Vagina (tissue), 2 donors: ENCODE measurements at places on chromosomes 4 and X.

DNA sequence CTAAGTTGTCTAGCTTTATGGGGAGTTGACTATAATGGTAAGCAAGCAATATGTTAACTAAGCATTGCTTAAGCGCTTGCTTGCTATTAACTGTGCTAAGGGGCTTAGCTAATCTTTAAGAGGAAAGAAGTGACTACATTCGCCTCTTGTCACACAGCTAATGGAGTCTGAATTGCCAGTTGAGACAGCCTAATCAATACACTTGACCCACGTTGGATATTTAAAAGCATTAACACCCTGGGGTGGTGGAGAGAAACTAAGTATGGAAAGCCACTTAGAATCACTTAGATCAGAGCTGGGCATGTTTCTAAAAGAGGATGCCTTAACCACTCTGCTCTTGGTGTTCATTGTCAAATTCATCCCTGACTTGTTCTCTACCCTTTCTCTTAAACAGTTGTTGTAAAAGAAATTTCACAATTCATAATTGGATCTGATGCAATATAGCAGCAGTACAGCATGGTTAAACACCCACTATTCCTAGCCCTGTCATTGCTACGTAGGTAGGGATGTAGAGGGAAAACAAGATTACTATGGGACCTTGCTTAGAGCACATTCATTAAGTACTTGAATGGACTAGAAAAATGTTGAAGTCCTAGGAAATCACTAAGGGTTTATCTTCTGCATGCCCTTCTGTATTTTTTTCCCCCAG lies 3.5 kb downstream of the ZAR1 start:
- no peak for DNase-seq

DNA sequence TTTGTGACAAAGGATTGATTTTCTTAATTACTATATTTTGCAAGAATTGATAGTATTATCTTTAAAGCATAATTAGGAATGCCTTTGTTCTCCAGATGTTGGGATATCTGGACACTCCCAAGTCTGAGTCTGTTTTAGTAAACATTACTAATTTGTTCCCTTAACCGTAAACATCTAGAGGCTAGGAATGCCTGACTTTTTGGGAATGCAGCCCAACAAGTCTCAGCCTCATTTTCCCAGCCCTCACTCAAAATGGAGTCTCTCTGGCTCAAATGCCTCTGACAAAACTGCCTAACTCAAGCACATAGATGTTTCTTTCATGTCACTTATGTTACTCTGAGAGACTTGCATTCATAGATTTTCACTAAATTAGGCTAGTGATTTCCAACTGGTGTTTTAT lies 297.0 kb upstream of the CLNK start:
- DNase-seq: no peak

DNA sequence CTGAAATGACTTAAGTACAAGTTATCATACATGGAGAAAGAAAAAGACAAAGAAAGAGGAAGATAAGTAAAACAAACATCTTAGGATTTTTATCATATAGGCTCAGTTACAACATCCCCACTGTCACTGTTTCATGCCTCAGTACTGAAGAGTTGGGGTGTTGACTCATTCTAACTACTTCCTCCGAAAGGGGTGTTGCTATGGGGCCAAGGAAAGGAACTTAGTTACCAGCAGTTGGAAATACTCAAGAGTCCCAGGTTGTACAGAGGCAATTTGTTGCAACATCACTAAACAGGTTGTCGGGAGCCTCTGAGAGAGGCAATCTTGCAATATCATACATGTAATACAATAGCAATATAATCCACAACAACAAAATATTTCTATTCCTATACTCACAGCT lies 1264.7 kb downstream of the PCDH7 start:
- no peak for DNase-seq

- DNase-seq: no peak
These were observed 223.1 kb upstream of the FAT1 start for GRCh38 chr4:186946682-186947294.

GRCh38 chrX:125295337-125295736 lies 24.3 kb upstream of the TEX13C start:
- no peak for DNase-seq

DNA sequence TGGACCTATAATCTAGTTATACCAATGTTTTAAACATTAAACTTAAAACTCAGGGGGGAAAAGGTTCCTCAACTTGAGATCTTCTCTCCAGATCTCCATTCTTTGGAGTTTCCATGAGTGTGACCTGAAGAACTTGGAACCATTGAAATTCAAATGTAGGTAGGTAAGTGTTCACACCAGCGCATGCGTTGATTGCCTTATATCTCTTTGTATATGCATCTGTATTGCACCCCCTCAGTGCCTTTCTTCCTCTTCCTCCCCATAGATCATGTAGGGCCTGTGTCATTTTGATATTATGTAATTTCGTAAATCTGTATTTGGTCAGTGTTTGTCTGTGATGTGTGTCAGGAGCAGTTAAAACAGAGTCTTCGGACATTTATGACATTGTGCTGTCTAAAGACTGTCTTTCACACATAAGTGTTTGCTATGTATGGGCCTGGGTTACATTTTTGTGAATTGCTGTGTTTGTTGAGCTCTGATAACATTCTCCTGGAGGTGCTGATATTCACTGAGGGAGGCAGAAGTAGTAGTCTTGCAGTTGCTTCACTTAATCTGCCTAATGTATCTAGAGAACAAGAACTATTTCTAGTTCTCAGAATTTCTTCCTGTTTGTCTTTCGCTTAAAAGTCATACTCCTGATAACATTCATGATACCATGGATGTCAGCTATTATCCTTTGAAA lies 126.3 kb downstream of the RAP1GDS1 start:
- DNase-seq: no peak

DNA sequence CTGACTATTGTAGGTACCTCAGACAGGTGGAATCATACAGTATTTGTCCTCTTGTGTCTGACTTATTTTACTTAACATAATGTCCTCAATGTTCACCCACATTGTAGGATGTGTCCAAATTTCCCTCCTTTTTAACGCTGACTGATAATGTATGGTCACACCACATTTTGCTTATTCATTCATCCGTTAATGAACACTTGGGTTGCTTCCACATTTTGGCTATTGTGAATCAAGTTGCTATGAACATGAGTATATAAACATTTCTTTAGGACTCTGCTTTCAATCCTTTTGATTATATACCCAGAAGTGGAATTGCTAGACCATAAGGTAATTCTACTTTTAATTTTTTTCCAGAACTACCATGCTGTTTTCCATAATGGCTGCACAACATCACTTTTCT lies 87.0 kb upstream of the NDP start:
- DNase-seq: no peak

GRCh38 chr4:176313596-176314336 lies 6.0 kb upstream of the SPCS3 start:
- DNase-seq: no peak

DNA sequence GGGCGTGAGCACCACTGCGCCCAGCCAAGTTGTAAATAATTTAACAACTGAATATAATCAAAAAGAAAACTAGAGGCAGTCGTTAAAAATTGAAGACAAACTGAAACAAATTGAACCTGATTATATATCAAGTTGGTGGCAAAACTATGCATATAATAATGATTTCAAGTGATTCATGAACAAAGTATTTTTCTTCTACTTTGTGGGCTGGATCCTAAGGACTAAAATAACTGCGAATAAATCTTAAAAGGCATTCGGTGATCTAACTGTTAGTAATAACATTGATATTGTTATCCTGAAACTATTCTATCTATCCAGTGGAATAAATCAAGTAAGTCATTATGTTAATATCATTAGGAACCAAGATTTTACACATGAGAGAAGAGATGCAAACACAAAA lies 21.2 kb upstream of the USP9X start:
- no peak for DNase-seq

GRCh38 chr4:145216535-145216934 lies 36.1 kb upstream of the OTUD4 start:
- no peak for DNase-seq

DNA sequence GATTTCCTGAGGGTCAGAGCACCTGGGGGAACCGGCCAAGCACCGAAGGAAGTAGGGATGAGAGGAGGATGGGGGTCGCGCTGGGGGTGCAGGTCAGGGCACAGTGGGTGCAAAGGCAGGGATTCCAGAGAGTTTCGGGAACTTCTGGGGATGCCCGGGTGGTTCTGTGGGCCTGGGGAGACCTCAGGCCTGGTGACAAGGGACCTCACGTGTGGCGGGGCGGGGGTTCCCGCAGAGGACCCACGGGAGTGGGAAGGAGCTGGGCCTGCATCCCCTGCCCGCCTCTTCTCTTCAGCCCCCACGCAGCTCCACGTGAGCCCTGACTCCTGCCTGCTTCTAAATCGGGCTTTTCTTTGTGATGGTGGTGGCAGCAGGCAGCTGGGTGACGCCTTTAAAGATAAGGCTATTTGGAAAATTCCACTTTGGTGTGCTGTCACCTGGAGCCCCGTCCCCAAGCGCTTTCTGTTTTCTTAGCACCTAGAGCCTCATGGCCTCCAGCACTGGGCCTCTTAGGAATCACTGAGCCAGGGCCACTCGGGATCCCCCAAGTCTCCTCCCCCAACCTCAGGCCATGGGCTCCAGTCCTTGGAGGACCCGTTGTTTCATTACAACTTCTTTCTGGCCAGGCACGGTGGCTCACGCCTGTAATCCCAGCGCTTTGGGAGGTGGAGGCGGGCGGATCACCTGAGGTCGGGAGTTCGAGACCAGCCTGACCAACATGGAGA lies 7.1 kb upstream of the TBC1D14 start:
- DNase-seq: no peak

DNA sequence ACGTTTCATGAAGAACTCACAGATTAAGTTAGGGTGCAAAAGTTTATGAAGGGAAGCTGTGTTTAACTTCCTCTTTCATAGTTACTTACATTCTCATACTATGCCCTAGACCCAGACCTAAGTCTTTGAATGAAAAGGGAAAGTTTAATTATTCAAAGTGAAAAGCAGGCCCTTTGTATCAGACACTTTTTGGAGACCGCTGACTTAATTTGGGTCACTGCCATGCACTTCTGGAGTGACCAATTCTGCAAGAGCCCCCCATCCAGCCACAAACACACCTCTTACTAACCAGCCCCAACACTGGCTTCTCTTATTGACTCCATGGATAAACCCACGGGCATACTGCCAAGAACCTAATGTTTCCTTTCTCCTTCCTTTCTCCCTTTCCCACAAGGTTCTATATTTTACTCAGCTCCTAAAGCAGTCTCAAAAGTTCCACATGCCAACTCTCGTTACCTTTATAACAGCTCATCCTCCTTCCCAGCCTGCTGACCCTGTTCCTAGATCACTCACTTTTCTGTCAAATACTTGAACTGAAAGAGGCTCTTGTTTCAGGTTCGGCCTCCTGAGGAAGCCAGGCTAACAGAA lies 34.5 kb downstream of the ABCE1 start:
- no peak for DNase-seq

DNA sequence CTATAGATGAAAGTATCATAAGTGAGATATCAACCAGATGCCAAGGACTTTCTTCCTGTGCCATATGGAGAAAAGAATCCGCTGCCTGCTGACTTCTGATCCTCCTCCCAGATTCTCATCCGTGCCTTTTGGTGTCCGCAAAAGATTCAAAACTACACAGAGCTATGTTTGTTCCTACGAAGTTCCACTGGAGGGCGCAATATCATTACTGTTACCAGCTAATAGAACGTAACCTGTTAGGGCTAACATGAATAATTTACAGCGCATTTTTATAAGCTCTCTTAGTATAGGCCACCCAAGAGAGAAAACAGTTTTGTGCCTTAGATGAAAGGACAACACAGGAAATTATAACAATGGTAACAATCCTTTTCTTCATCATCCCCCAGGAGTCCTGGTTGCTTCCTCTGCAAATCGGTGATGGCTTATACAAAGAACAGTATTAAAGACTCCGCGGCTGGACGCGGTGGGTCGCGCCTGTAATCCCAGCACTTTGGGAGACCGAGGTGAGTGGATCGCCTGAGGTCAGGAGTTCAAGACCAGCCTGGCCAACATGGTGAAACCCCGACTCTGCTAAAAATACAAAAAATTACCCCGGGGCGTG lies 22.8 kb upstream of the CENPVL3 start:
- DNase-seq: no peak

DNA sequence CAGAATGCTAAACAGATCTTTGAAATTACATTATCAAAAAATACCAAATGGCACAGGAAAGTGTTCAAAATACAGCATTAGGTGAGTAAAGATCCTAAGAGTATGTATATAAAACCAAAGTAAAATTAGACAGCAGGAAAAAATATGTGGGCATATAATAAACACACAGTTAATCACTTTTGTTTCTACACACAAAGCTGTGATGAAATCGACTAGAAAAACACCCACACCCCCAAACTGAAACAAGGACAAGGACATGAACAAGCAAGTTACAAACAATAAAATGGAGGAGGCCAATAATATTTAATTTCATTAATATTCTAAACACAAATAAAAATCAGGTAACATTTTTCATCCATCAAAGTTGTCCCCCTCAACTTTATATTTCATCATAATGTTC lies 143.2 kb downstream of the FRYL start:
- DNase-seq: no peak

DNA sequence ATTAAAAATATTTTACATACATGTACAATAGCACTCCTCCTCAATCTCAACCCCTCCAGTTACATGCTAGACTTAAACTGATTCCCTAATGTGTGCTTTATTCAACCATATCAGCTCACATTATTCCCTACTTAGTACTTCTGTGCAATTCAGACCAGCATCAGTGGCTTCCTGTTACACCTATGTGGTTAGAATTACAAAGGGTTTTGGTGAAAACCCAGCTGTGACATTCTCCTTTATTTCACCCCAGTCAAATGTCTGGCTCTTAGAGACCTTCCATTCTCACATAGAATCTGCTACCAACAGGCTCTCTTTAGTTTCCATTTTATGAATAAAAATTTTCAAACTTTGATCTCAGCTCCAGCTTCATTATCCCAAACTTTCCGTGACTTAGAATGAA lies 85.2 kb upstream of the SLC7A11 start:
- no peak for DNase-seq
